ENCODE measurements at places on chromosomes 13 and 19.

DNA sequence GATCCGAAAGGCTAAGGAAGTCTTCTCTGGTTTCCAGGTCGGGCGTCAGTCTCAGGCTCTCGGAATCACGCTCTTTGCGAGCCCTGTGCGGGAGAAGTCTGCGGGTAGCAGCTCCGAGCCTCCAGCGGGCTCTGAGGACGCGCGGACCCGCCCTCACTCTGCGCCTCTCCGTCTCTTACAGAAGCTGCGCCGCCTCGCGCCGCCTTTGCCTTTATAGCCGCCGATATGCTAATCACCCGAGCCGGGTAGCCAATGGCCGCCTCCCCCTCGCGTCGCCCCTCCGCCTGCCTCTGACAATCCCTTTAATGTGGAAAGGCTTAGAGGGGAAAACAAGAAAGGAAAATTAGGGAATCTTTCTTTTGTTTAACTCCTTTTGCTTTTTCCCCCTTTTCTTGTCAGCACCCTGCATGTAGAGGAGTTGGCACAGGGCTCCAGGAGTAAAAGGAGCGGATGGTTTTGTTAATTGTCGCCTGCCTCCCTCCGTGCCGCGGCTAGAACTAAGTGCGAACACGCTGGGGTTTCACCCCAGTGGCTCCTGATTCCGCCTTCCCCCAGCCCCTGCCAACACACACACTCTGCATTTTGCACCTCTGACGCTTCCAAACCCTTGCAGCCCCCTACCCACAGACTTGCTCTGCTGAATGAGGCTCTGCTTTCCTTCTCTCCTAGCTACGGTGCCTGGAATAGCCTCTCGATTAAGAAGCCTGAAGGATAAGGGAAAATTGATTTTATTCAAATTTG, at the start of gene PCDH8:
Gene PCDH8 (minus strand): TSS at position 186 of the 741 bp plus-strand sequence. CDS start 204 bp downstream, outside the sequence.
- DNase-seq = no peak

DNA sequence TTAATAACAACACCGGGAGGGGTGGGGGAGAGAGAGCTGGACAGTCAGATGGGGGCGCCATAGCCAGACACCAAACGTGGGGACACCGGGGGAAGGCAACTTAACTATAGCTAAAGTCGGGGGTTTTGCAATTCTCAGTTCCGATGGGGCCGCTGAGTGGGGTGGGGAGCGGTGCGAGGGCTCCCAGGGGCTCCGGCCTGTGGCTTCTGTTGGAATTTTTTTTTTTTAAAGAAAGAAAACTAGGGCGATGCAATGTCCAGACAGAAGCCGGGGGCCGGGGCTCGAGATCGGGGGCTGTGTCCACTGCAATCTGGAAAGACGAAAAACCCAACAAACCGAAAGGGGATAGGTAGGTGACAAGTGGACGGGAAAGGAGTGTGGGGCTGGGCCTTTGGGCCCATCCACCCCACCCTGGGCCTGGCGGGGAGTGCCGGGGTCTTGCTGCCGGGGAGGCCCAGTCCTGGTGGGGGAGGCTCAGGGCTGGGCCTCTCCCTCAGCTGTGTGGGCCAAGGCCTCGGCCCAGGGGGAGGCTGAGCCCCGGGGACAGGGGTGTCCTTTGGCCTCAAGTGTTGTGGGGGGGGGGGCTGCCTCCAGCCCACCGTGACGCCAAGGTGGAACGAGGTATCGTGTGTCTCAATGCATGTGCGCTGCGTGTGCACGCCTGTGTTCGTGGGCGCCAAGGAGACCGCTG, 17.3 kb downstream of the PRKCSH start:
- DNase-seq = no peak

DNA sequence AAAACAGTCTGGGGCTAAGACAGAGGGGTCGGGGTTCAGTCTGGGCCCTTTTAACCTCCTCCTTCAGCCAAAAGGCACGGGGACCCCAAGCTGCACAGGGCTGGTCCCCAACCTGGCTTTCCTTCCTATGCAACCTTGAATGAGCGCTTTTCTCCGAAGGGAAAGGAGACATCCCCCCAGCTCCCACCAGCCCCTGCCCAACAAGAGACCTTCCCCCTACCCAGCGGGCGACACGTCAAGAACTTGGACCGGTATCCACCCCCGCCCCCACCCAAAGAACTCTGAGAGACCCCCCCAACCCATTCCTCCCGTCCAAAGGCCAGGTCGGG, 35.0 kb upstream of the NANOS3 start:
- DNase-seq = no peak

- no peak for DNase-seq
These were observed 3.2 kb downstream of the ARHGAP35 start for GRCh38 chr19:46863818-46864629.

DNA sequence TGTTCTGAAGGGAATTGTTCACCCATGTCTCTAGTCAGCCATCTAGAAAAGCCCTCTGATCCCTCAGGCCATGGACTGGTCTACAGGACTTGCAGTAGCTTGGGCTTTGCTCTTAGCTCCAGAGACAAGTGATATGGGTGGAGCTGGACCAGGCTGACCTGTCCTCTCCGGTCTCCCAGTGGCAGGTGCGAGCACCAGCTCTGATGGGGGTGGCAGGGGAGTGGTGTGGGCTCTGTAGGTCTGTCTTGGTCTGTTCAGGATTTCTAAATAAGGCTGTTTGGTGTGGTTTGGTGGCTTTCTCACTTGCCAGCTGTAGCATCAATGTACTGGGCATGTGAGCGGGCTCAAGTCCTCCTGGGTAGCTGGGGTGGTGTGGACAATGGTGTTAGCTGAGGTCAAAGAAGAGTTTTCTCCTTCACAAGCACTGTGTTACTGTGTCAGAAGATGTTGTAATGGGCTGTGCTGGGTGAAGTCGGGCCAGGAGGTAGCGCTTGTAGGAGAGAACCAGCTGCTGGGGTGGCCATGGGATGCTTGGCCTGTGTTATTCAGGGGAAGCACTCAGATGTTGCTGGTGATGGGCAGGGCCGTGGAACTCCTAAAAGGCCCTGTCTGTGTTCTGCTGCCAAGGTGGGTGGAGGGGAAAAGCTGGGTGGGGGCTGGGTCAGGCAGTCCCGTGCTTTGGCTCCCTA, 16.9 kb downstream of the GPC6 start:
- no peak for DNase-seq

DNA sequence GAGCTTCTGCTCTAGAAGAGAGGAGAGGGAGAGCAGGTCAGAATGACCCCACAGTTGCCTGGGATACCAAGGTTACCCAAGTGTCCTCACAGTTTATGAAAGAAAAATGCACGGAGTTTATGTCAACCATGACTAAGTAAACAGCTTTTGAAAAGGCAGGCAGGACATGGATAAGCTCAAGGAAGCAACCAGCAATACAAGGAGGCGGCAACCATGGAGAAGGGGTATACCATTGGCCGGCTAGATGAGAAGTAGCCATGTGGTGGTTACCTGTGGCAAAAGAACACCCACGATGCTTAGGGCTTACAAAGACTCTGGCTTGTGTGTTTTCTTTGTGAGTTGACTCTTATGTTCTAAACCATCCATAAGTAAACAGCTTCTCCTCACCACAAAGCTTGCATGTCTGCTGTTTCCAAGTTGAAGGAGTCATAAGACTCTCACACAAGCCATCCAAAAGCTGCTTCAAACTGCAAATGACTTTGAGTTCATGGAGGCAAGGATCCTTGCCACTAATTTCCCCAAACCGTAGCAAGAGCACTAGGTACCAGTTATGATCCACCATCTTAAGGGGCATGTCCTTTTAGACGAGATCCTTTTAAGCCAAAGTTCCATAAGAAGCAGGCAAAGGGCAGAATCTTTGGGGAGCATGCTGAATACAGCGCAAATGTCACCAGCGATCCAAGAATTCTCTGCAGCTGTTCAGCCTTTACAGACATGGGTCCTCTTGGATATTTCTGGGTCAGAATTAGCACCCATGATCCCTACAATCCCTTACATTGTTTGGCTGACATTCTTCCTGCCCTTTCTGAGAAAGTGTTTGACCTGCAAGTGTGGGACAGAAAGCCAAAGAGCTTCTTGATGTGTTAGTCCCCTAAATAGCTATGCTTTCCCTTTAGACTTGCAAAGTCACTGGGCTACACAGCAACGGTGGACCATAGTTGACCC, 74.8 kb upstream of the IPO5 start:
- no peak for DNase-seq

Measured in Panc1 (cell line).